ENCODE measurements at places on chromosomes 13 and 19.
A peak's percentile ranks its signal among the peaks of the same experiment; 100 is the strongest.

- DNase-seq = no peak
These were observed 109.5 kb downstream of the DNAJC15 start for GRCh38 chr13:43132911-43133310.

DNA sequence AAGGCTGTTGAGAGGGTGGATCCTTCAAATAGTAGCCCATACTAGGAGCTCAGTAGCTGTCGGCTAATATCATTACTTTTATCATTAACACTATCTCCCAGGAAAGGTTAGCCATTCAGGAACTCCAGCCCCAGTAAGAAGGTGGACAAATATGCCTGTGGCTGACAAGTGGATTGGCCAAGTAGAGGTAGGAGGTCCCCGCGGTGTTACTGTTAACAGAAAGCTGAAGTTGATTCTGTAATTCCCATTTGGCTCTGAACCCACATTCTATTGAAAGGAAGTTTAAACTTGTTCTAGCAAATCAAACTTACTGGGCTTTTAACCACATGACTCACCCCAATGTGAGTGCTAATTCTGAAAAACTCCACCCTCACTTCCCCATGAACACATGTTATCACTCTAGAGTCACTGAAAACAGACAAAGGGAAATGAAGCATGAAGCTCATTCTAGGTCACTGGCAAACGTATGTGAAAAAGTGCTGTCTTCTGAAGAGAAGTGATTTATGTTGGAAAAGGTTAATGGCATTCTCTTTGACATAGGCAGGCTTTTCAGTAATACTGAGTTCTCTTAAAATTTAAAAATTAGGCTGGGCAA, 273.5 kb downstream of the FGF14 start:
- DNase-seq = peak; percentile 11

- DNase-seq = no peak
These were observed 109.1 kb upstream of the PABPC3 start for GRCh38 chr13:24986826-24987225.

DNA sequence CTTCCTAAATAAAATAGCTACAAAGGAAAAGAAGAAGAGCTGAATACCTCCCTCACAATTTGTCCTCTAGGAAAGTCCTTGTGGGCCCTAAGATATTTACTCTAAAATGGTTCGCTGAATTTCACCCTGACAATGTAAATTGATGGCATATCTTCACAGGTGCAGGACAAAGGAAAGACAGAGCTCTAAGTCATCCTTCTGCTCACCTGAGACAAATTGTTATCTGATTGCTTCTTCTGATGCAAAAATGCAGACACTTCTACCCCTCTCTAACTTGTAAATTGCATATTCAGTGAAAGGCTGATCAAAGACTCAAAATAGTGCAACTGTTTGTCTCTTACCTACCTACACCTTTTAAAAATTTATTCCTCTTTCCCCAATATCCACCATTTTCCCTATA, 747.2 kb upstream of the PRR20A start:
- DNase-seq = no peak

DNA sequence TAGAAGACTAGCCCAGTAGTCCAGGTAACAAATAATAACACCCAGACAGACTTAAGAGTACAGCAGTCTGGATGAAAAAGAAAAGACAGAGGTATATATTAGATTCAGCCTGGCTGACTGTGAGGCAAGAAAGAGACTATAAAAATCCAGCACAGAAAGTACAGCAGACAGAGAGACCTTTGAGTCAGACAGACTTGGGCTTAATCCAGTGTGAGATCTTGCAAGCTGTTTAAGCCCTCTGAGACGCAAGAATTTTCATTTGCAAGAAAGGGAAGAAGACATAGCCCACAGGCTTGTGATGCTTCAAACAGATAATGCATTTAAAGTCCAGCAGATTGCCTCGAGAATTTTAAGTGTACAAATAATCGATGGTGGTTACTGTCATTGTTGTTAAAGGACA, 471.4 kb downstream of the LIG4 start:
- DNase-seq = no peak

DNA sequence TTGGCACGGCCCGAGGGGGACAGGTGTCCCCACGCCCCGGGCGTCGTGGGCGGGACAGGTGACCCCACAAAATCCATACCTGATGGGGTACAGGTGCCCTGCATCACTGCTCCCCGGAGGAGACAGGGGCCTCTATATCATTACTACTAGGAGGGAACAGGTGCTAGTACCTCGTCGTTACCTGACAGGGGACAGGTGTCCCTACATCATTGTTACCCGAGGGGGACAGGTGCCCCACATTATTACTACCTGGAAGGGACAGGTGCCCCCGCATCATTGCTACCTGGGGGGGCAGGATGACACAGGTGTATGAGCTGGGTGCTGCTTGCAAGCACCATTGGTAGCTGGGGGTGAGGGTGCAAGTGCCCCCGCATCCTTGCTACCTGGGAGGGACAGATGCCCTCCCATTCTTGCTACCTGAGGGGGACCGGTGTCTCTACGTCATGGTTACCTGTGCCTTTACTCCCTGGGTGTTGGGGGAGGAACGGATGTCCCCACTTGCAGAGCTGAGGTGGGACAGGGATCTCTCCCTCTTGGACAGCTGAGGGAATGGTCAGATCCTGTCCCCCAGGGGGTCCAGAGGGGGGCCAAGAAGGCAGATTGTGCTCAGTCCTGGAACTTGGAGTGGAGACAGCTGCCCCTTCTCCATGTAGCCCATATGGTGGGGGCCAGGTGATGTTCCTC, 620 bp downstream of the CRTC1 start:
- no peak for DNase-seq

DNA sequence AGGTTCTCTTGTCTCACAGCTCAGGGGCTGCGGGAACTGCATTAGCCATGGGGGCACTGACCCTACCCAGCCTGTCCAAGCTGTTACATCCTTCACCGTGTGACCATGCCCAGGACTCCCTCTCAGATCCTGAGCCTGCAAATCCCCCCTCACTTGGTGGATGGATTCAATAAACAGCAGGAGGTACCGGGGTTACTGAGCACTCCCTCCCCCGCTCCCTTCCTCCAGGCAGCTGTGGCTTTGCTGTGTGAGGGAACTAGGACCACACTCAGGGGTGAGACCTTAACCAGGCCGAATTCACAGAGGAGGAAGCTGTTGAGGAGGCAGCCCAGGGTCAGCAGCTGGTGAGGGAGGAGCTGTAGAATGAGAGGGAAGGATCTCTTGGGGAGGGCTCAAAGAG, 27.0 kb upstream of the CEACAM1 start:
- peak; percentile 63 for DNase-seq

- DNase-seq = no peak
These were observed 20.3 kb downstream of the POP4 start for GRCh38 chr19:29626386-29626785.

DNA sequence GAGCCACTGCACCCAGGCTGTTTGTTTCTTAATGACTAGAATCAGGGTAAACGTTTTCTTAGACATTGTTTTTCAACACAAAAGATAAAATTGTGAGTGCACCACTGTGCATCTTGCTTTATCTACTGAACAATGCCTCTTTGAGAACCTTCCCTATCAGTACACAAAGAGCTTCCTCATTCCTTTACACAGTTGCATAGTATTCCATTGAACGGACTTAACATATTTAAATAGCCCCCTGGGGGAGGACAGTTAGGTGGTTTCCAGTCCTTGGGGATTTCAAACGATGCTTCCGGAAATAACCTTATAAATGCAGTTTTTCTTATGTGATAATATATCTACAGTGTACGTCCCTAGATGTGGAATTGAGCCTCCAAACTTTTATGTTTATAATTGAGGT, 8.6 kb downstream of the POLD1 start:
- DNase-seq = no peak

DNA sequence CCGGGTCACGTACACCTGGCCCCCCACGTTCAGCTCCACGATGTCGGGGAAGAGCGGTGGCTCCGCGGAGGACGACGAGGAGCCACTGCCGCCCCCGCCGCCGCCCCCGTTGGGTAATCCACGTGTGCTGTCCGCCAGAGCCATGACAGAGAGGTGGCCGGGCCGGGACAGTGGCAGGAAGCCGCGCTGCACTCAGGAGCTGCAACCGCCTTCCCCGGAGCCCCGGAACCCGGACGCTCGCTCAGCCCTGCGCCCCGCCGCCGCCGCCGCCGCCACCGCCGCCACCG, 257 bp downstream of the KCTD12 start:
- no peak for DNase-seq

GRCh38 chr13:47038188-47038587, 141.3 kb upstream of the HTR2A start:
- no peak for DNase-seq

- peak; percentile 48 for DNase-seq
These were observed 69.8 kb downstream of the KDM4B start for GRCh38 chr19:5038631-5039271.

- DNase-seq = no peak
These were observed 58.8 kb downstream of the SLC10A2 start for GRCh38 chr13:103007427-103007762.

- no peak for DNase-seq
These were observed 2213.9 kb upstream of the PCDH20 start for GRCh38 chr13:63629591-63629990.

DNA sequence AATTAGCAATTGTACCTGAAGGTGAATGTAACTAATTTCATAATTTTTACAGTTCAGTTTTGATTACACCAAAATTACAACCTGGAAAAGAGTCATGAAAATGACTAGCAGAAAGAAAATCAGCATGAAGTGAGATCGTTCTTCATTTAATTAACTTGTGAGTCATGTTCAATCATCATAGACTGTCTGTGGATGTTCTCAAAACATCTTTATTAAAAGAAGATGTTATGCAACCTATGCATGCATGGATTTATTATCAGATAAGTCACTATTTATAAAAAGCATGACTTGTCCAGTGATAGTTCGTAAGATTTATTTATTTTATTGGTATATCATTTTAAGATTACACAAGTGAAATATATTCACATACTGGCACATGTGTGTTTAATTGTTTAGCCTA, 245.9 kb downstream of the ITGBL1 start:
- DNase-seq = no peak

DNA sequence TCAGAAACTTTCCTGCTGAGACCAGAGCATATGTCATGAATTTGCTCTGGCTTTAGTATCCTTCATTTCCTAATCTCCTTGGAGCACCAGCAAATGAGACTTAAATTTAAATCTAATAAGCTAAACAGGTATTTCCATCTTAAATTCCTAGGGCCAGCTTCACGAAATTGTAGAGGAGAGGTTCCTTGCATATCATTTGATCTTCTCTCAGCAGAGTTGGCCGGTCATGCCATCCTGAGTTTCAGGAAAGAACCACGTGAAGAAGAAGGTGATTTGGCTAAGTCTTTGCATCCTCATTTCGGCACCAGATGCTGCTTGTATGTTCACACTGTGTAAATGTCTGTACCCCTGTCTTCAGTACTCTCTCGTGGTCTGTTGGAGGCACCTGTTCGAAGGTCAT, 370.4 kb upstream of the NBEA start:
- no peak for DNase-seq

DNA sequence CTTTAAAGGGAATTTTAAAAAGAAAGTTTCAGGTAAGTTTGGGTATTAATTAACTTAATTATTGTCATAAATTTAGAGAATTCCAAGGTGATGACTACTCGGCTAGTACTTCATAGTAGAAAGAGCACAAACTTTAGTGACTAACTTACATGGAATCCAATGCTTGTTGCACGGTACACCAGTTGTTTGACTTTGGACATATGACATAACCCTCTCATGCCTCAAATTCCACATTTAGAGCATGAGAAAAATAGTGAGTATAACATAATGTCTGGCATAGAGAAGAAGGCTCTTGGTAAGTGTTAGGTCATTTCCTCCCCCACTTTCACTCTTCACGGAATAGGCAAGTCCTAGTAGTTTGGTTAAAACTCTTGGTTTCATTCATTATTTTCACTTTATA, 1249.4 kb upstream of the SLC10A2 start:
- no peak for DNase-seq

GRCh38 chr19:17402982-17403855, 2.2 kb downstream of the BST2 start:
- peak; percentile 25 for DNase-seq

DNA sequence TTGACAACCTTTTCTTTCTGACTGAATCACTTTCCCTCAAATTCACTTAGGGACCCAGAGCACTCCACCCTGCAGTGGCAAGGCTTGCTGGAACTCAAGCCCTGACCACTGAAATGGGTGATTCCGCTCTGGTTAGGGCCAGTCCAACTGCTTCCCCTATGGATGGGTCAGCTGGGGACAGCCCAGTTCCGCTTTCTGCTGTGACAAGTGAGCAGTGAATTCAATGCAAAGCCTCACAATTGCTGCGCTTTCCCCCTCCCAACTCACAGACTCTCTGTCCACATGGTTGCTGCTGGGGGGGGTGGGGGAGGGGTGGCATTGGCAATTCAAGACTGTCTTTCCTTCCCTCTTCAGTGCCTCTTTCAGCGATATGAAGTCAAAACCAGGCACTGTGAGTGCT, 18.7 kb downstream of the CD70 start:
- peak; percentile 96 for DNase-seq

- DNase-seq = peak; percentile 88
These were observed 12.4 kb downstream of the TMEM272 start for GRCh38 chr13:51832471-51833152.

- DNase-seq = no peak
These were observed 102.1 kb upstream of the FNDC3A start for GRCh38 chr13:48873587-48873986.

- DNase-seq = peak; percentile 68
These were observed 3.1 kb downstream of the RPS28 start for GRCh38 chr19:8324186-8325050.

GRCh38 chr13:66001140-66001539, 1229.0 kb downstream of the PCDH9 start:
- no peak for DNase-seq

DNA sequence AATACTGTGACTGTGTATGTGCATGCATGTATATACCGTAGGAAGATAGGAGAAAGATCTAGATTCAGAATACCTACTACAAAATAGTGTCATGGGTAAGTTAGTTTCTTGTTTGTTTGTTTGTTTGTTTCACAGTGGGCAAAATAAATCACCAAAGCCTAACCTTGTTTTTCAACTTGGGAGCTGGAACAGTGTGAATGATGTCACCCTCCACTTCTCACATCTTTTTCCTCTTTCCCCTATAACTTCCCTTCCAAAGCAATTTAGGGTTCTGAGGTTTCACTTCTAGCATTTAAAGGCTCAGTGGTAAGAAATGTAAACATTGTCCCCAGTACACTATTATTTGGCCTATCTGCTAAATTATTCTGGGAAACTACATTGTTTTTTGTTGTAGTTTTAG, 5.4 kb downstream of the KCTD4 start:
- DNase-seq = peak; percentile 14

GRCh38 chr13:79681069-79681468, 200.1 kb downstream of the NDFIP2 start:
- DNase-seq = no peak

GRCh38 chr13:46182491-46182877, 507 bp upstream of the LCP1 start:
- no peak for DNase-seq

Data from NB4 (cell line).